ENCODE measurements at places on chromosomes 4 and X.

DNA sequence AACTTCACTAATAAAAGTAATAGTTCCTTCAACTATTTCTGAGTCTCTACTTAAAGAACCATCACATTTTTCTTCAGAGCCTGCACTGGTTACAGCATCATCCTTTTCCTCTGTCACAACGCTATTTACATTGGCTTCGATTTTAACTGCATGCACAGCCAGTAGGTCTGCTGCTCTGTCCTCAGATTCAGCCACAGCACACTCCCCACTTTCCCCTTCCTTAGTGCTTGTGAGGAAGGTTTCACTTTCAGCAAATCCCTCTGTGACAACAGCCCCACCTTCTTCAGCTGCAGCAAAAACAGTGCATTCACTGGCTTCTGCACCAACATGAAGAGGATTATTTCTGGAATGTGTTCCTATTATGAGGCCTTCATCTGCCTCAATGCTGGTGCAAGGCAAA, 25.7 kb downstream of the BOD1L1 start:
- DNase-seq: no peak

DNA sequence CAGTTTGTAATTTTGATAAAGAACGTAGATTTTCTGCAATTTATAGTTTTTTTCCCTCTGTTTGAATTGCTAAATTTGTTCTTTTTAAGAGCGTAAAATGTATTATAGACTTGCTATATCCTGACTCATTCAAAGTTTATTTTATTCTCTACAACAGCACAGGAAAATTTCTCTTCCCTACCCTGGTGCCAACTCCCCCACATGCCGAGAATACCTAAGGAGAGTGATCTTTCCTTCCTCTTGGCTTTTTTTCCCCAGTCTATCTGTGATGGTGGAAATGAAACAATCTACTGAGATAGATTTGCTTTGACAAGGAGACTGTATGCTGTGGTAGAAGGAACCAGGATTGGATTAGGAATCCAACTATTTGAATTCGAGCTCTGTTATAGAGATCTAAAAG, 271.6 kb downstream of the TLL1 start:
- no peak for DNase-seq

- no peak for DNase-seq
These were observed 304.0 kb downstream of the MAPK10 start for GRCh38 chr4:86055898-86056297.

DNA sequence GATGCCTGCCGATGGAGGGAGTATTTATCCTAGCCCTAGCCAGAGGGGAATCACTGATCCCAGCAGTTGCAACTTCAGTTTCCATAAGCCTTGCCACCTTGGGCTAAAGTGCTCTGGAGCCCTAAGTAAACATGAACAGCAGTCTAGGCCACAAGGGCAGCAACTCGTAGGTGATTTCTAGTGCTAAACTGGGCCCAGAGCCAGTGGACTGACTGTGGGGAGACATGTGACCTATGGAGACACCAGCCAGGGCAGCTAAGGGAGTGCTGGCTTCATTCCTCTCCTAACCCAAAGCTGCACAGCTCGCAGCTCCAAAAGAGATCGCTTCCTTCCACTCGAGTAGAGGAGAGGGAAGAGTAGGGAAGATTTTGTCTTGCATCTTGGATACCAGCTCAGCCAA, 120.8 kb upstream of the MAGEA10 start:
- no peak for DNase-seq

DNA sequence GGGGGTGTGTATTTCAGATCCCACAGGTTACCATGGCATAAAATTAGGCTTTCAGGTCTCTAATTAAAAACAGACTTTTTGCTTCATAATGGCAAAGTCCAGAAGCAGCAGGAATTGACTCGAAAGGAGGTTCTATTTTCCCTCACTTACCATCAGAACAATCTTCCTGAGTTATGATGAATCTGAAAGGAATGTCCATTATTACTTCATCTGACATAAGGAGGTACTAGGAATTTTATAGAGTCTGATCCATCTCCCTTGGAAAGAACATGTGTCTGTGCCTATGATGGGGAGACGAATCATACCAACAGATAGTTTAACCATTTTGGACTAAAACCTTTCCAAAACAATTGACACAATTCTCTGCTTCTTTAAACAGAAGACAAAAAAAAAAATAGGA, 206.3 kb upstream of the FGF13 start:
- DNase-seq: no peak

- no peak for DNase-seq
These were observed 10.2 kb downstream of the ADGRL3 start for GRCh38 chr4:61210186-61210939.

DNA sequence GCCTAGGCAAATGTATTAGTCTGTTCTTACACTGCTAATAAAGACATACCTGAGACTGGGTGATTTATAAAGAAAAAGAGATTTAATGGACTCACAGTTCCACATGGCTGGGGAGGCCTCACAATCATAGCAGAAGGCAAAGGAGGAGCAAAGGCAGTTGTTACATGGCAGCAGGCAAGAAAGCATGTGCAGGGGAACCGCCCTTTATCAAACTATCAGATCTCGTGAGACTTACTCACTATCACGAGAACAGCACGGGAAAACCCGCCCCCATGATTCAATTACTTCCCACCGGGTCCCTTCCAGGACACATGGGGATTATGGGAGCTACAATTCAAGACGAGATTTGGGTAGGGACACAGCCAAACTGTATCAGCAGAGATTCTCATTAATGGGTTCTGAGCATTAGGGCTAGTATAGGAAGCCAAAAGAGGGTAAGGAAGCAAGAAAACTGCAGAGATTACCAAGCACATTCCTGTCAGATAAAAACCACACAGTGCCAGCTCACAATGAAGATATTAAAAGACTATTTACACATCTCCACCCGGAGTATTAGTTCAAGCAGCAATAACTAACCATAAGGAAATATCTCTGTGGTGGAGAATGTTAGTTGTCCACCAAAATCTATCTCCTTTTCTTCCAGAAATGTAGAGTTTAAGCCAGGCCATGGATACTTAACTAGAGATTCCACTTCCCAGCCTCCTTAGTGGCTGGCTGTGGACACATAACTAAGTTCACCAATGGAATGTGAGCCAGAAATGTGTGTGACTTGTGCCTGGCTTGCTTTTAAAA, 61.2 kb upstream of the HOPX start:
- DNase-seq: no peak

DNA sequence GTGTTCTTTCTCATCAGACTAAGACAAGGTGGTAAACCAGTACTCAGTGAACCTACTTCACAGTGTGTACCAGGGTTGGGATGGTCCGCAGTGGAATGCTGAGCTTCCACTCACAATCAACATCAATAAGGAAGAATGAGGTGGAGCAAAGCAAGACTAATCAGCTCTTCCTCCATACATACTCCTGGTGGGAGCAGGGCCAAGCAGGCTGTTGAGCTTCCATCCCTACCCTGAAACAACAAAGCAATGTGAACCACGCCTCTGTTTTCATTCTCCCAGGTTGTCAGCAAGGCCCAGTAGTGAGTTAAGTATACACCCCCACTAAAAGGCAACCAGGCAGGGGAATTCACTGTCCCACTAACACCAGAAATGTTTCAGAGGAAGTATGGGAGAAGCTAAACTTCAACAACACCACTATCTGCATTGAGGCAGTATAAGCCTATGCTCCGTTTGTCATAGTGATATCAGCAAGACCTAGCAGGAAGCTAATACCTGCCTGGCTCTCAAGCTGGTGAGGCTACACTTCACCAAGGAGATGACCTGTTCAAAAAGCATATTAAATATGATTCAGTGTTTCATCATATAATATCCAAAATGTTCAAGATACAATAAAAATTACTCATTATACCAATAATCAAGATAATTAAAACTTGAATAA, 109.5 kb downstream of the DDX60 start:
- no peak for DNase-seq

DNA sequence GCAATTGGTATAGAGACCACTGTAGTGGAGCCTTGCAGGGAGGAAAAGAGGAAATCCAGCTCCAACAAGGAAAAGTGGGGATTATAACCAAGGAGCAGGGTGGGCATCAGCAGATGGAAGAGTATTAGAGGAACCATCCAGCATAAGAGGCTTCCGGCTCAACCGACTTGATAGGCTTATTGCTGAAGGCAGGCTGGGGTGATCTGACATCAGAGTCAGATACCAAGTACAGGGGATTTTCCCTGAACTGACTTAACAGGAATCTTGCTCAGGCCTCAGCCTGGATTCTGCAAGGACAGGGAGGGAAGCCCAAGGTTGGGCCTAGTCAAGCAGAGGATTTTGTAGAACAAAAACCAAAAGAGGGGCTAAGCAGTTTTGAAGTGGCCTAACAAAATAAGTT, 129.6 kb downstream of the DCLK2 start:
- DNase-seq: no peak

DNA sequence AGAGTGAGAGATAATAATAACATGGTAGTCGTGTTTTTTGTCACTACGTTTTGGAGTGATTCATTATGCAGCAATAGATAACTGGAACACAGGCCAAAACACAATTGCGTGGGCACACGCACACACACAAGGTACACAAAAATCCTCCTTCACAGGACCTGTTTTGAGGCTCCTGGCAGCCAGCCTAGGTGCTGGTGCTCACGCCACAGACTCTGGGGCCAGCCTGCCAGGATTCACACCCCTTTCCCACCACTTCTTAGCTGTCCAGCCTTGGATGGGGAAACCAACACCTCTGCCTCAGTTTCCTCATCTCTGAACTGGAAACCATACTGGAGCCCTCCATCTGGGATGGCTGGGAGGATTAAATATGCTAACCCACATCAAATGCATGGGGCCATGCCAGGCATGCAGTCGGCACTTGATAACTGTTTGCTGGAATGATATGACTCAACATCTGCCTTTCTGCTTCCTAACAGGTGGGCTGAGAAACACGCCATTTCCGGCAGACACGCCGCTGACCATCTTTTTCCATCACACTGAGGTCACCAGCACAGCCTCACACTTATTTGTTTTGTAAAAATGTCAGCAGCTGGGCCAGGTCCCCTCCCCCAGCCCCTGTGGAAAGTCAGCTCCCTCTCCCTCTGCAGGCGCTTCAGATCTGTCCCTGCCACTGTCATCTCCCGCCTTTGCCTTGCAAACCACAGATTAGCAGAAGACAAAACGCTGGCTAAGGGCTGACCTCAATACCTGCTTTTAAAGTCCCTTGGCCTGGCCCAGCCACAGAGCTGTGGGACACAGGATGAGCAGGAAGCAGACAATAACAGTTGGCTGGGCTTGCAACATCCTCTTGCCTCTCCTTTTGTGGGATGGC, 237.5 kb downstream of the BCOR start:
- DNase-seq: no peak

- DNase-seq: no peak
These were observed 658.6 kb downstream of the GRXCR1 start for GRCh38 chr4:43550981-43551627.

GRCh38 chrX:123764967-123765871, 32.4 kb upstream of the THOC2 start:
- DNase-seq: peak; percentile 15

GRCh38 chr4:112142182-112142581, 3.1 kb upstream of the FAM241A start:
- DNase-seq: no peak

DNA sequence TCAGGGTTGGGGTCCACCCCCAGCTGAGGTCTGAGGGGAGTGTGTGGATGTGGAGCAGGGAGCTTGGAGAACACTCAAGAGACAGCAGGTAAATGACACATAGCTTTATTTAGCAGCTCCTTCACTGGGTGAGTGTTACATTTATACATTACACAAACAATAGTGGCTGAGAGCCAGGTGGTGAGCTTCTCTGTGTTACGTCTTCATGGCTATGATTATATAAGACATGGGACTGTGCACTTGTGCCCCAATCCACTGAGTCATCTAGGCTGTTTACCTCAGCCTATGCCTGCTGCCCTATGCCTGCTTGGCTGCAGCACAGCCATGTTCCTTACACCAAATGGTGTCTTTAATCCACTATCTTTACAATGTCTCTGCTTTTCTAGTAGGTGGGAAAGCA, 459.6 kb downstream of the AFF2 start:
- DNase-seq: no peak

DNA sequence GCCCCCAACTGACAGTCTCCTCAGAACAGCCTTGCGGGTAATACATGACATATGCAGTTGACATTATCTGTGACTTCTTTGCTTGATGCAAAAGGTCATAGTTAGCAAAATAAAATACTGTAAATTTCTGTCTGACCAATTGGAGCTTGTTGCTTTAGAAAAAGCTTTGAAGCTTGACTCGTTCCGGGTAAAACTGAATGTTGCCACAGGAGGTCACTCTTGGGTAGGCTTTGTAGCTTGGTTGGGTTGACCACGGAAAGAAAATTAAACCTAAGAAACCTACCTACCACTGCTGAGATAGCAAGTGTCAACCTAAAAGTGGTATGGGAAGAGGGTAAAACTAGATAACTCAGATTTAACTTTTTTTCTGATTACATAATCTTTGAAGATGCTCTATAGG, 23.2 kb downstream of the PRPS2 start:
- peak; percentile 55 for DNase-seq

DNA sequence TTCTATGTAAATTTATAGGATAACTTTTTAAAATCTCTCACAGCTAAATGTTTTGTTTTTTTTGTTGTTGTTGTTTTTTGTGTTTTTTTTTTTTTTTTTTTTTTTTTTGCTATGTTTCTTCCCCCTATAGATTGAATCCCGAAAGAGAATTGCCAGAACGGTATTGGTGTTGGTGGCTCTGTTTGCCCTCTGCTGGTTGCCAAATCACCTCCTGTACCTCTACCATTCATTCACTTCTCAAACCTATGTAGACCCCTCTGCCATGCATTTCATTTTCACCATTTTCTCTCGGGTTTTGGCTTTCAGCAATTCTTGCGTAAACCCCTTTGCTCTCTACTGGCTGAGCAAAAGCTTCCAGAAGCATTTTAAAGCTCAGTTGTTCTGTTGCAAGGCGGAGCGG, 4.1 kb downstream of the BRS3 start:
- no peak for DNase-seq

- DNase-seq: no peak
These were observed 1415.8 kb upstream of the TENM3 start for GRCh38 chr4:180827232-180828009.

- DNase-seq: no peak
These were observed 293.0 kb upstream of the CLNK start for GRCh38 chr4:10977534-10977933.

DNA sequence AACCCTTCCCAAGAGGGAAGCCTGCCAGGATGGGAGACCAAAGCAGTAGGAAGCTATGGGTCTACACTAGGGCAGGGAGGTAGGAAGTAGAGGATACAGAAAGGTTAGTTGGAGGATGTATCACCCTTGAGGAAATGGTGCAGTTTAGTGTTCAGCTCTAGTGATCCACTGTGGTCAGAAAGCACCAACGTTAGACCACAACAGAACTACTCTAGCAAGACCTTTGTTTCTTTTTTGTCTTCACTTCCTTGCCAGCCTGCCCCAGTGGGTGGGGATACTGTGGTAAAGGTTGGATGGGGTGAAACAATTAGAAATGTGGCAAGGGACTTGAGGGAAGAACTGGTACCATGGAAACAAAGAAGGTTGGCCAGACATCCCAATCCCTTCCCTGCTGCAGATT, 83.3 kb downstream of the DDIT4L start:
- DNase-seq: peak; percentile 54

DNA sequence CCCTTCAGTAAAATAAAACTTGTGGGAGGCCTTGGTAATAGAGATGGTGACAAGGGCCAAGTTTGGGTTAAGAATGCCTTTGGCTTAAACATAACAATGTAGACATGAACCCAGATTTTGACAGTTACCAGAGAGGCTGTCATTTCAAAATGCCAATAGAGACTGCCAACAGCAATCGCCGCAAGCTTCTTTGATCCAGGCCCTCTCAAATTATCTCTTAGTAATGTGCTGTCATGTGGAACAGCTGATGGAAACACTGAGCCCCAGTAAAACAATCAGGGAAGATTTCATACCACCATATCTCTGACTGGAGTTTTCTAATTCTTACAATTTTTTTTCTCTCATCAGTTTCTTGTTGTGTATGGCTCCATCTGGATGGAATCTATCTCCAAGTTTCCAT, 80.5 kb downstream of the ZNF330 start:
- DNase-seq: no peak

- no peak for DNase-seq
These were observed 2.2 kb downstream of the SLITRK4 start for GRCh38 chrX:143633461-143634308.
